Lung (tissue), 17 donors: ENCODE measurements at places on chromosomes 11 and 22. TPM values are rescaled to one million over a fixed set of nuclear protein-coding genes. Genes with fewer than 3 reads are reported as not detected.

DNA sequence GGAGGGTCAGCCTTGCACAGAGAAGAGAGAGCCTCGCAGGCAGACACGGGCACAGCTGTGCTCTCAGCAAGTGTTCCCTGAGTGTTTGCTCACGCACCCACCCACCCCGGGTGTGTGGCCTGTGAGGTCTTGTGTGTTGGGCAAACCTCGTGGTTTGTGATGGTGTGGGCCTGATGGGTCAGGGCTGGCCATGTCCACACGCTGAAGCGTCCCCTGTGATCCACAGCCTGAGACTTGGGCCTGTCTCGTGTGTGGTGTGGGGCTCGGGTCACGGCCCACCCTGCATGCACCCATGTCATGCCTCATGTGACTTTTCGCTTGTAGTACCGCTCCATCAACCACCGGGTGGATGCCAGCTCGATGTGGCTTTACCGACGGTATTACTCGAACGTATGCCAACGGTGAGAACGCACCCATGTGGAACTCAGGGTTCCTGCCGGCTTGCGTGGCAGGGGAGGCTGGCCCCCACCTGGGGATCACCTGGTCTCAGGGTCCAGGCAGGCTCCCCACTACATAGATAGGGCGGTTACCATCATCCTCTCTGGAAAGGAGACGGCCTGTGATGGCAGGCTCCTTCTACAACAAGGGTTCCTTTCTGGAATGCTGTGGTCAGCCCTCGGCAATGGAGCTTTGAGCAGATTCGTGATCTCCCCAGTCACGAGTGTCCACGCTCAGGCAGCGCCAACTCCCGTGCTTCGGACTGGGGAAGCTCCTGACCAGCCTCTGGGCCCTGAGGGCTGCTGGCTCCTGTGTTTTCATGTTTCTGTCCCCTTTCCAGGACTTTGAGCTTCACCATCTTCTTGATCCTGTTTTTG is 5.9 kb downstream of the TPCN2 start:
- DNase-seq, result no peak

DNA sequence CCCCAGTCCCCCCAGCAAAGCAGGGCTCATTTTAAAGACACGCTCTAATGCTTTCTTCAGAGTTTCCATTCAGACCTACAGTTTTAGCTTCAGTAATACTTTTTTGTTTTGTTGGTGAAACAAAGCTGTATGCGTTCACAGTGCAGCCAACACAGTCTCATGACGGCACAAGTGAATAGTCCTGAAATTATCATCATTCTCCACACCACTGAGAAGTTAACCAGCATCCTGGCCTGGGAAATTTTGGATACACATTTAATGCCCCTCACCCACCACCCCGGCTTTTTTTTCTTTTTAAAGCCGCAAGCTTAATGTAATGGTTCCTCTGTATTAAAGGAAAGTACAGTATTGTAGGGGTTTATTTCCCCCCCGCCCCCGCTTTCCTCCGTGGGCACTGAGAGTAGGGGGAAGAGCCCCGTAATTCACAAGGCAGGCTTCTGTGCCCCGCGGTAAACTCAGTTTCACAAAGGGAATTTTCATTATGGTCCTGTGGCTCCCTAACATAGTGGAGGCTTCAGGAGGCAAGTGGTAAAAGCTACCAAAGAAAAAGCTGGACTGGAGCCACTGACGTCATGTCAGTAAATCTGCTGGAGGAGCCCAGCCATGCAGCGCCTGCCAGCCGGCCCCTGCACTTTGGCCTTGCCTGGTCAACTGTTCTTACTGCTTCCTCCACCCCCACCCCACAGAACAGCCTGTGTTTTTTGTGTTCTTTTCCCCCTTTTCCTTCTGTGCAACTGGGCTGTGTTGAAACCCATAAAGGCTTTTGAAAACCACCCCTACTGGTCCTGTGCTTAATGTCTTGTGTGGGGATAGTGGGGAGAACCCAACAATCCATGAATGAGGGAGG is 18.2 kb downstream of the TEAD1 start:
- DNase-seq, result peak; percentile 96

DNA sequence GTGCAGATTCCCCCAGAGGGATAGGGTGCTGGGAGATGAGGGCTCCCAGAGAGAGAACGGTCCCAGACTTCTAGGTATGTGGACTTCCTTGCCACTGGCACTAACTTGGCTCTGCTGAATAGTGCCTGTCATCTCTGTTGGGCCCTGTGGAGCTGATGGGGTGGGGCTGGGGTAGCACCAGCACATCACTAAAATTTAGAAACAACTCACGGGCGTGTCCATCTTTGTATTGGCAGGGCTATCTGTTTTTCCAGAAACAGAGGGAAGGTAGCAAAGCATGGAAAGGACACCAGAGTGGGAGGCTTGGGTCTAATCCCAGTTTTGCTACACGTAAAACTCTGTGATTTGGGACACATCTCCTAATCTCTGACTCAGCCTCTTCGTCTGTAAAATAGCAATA is 25.8 kb downstream of the SWAP70 start:
- no peak for DNase-seq

DNA sequence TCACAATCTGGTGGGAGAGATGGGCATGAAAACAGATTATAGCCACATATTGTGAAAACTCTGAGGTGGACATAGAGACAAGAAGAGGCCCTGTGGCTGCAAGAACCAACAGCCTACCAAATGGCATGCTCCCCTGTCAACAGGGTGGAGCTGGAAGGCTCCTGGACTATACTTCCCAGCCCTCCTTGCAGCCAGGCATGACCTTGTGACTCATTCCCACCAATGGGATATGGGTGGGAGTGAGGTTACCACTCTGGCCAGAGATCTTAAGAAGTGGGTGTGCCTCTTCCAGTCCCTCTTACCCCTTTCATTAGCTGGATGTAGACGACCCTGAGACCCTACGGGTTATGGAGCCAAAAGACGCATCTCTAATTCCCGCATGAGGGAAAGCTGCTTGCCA is 126.4 kb upstream of the ZBED5 start:
- DNase-seq, result no peak

- no peak for DNase-seq
These were observed 47.5 kb upstream of the C11orf87 start for GRCh38 chr11:109374441-109374840.

DNA sequence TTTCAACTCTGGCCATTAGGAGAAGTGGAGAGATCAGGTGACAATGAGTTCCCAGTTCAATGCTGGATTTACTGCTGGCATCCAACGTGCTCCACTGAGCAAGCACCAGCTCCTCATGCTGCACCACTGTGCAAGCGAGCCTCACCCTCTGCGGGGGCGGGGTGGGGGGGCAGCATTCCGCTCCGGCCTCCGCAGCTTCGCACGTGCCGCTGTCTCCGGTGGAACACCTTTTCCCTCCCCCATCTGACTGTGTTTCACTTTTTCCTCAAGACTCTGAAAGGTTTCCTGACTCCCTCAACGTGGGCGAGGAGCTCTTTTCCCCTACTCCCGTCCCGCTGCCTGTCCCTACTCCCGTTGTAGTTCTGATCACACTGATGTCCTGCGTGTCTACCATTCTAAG is 835 bp upstream of the RHOD start:
- DNase-seq, result peak; percentile 22

IFITM10 gene
- 0.93 TPM for polyA plus RNA-seq

ADM2 gene
- polyA plus RNA-seq, result 2.2 TPM

DNA sequence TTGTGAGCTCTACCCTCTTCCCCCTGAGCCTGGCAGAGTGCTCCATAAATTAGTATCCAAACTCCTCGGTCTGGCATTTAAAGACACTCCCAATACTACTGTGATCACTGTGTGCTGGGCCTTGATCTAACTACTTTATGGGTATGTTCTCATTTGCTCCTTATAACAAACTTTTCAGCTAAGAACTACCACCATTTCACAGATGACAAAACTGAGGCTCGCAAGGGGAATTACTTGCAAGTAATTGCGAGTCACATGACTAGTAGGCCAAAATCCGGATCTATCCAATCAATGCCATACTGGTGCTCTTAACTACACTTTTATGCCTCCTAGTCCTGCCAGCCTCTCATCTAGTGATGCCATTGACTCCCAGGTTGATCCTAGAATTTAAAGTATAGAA is 3.6 kb downstream of the THOC5 start:
- DNase-seq, result no peak

ST3GAL4 gene
- 23.6 TPM for polyA plus RNA-seq

- no peak for DNase-seq
These were observed 1.8 kb downstream of the C11orf54 start for GRCh38 chr11:93743291-93743690.

SVIP gene
- polyA plus RNA-seq, result 7.7 TPM

GRCh38 chr11:125593114-125593820 is 615 bp downstream of the STT3A start:
- peak; percentile 34 for DNase-seq

GRCh38 chr11:69024509-69024908 is 11.5 kb upstream of the MRGPRF start:
- no peak for DNase-seq

- no peak for DNase-seq
These were observed 100.0 kb downstream of the NTM start for GRCh38 chr11:131470216-131470925.

SLC22A12 gene
- not detected for polyA plus RNA-seq

DNA sequence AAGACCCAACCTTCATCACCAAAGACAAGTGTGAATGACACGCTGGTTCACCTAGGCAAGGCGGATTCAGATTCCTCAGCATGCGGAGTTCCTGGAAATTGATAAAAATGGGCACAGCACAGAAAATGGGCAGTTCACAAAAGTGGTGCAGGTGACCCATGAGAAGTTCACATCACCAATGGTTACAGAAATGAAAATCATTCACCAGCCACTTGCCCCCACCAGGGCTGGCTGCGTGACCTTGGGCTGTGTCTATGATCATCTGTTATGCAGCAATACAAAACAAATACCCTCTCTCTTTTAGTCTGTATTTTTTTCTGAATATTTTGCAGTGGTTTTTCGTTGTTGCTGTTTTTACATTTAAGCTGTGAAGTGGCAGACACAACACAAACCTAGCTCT is 415.9 kb downstream of the TBC1D22A start:
- no peak for DNase-seq

- no peak for DNase-seq
These were observed 24.2 kb downstream of the OR5B17 start for GRCh38 chr11:58334708-58335107.
